Heart left ventricle (tissue), 16 donors: ENCODE measurements at places on chromosomes 6 and 20. TPM values are rescaled to one million over a fixed set of nuclear protein-coding genes. Genes with fewer than 3 reads are reported as not detected.

- DNase-seq: no peak
Measured at GRCh38 chr6:150347845-150348244, 21.0 kb upstream of the IYD start.

- no peak for DNase-seq
Measured at GRCh38 chr20:43955750-43956191, 41.1 kb downstream of the TOX2 start.

DNA sequence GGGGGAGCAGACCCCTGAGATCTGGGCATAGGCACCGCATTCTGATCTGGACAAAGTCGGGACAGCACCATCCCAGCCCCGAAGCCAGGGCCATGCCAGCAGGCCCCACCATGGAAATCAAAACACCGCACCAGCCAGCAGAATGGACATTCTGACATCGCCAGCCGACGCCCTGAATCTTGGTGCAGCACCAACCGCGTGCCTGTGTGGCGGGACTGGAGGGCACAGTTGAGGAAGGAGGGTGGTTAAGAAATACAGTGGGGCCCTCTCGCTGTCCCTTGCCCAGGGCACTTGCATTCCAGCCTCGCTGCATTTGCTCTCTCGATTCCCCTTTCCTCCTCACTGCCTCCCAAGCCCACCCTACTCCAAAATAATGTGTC lies 2.0 kb downstream of the NNAT start:
- no peak for DNase-seq

GRCh38 chr20:53902968-53903651 lies 167.3 kb downstream of the BCAS1 start:
- no peak for DNase-seq

GRCh38 chr20:42530855-42531448 lies 658.8 kb downstream of the PTPRT start:
- no peak for DNase-seq

Gene THBS2
- total RNA-seq: 34.5 TPM

Gene GNAS-AS1
- total RNA-seq: 0.23 TPM

Gene NCOA6
- total RNA-seq: 20.7 TPM

Gene RBPJL
- not detected for total RNA-seq

Gene CST5
- not detected for total RNA-seq

GRCh38 chr6:154156135-154156896 lies 117.3 kb downstream of the OPRM1 start:
- DNase-seq: peak; percentile 34

- no peak for DNase-seq
Measured at GRCh38 chr6:38080360-38080759, 260.8 kb downstream of the ZFAND3 start.

Gene TSHZ2
- 2.9 TPM for total RNA-seq

Gene ANKRD66
- not detected for total RNA-seq

GRCh38 chr6:82057846-82058554 lies 189.5 kb downstream of the IBTK start:
- DNase-seq: no peak

- no peak for DNase-seq
Measured at GRCh38 chr6:2244261-2245102, 923 bp downstream of the GMDS start.

Gene CD40
- 38.3 TPM for total RNA-seq

Gene SYNJ2
- total RNA-seq: 16.7 TPM

Gene SLC24A3
- total RNA-seq: 0.43 TPM

- DNase-seq: no peak
Measured at GRCh38 chr6:112431803-112432202, 84.7 kb downstream of the RFPL4B start.

- DNase-seq: no peak
Measured at GRCh38 chr6:118325220-118325860, 222.8 kb upstream of the PLN start.

- no peak for DNase-seq
Measured at GRCh38 chr6:70652216-70652615, 15.5 kb upstream of the SMAP1 start.

GRCh38 chr6:122077603-122078002 lies 321.8 kb upstream of the HSF2 start:
- DNase-seq: no peak

Gene STMND1
- not detected for total RNA-seq

DNA sequence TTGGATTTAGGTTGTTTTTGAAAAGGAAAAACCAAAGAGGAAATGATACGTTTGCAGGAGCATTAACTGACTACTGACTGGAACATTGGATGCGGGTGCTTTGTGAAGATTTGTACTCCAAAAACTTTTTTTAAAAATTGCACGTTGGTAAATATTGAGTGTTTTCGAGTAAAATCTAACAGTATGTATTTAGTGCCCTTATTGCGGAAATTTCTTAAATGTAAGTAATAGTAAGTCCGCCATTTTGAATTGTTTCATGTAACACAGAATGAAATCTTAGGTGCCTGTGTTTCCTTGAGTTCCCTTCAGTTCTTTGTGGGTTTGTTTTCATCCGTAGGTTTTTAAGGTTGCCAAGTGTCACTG lies 15.2 kb upstream of the LIN28B start:
- no peak for DNase-seq

DNA sequence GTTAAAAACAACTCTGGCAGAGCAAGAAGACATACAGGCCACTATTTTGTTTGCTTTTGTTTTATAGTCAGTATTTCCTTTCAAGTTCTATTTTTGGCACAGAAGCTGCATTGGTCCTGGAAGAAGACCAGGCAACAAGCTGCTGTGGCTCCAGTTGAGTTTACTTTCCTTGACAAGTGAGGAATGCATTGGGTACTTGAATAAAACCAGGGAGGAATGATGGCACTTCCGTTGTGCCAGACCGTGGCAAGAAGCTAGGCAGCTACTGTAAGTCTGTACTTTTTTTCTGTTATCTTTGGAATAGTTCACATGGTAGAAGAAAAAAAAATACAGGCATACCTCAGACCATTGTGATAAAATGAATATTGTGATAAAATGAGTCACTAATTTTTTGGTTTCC lies 66.3 kb downstream of the NCOA3 start:
- peak; percentile 42 for DNase-seq

- no peak for DNase-seq
Measured at GRCh38 chr20:44488551-44488950, 12.9 kb downstream of the TTPAL start.

GRCh38 chr20:20536240-20536933 lies 168.5 kb downstream of the INSM1 start:
- DNase-seq: no peak

Gene SIM1
- total RNA-seq: 0.50 TPM

- no peak for DNase-seq
Measured at GRCh38 chr20:709991-710779, 34.6 kb upstream of the SCRT2 start.

Gene ENPP5
- total RNA-seq: 5.7 TPM
